Stimulated activated CD4-positive, alpha-beta T cell treated with anti-CD3 and anti-CD28 coated beads, Interleukin-1b, Interleukin-23, amount 100 ng/mL, for 1 hour (primary cell): ENCODE measurements at places on chromosomes 2 and 18.

GRCh38 chr18:57649556-57650500 is 28.2 kb upstream of the NARS1 start:
- no peak for DNase-seq

GRCh38 chr2:11941201-11942177 is 195.1 kb downstream of the LPIN1 start:
- no peak for DNase-seq

DNA sequence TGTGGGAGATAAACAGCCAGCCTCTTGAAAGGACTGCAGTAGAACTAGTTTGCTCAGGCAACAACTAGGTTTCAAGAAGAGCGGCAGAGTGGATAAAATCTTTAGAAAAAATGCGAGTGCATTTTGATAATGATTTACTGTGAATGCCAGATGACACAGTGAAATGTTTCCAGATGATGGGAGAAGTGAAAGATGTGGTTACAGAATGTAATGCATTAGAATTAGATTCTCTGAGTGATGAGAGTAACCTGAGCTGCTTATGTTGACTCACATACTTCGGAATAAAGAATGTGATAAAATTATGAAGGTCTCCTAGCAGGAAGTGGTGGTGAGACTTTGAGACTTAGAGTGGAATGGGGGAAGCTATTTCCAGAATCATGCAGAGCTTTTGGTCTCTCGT is 184.3 kb downstream of the GULP1 start:
- DNase-seq: no peak

GRCh38 chr18:9708057-9708433 is at the start of gene RAB31:
Gene RAB31 (plus strand): TSS chr18:9708301. CDS start chr18:9708406, 105 bp downstream.
- DNase-seq: no peak

DNA sequence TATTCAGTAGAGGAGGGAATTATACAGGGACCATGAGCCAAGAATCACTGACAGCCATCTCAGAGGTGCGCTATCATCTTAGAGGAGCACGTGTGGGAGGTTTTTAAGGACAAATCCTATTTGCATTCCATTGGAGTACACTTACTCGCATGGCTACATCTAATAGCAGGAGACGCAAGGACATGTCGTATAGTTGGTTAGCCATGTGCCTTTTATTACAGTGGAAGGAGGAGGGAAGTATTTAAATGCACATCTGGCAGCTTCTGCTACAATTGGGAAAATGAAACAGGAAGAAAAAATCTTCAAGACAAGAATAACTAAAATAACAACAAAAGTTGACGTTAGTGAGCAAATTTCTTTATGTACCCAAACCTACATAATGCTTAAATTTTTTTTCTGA is 86.5 kb upstream of the UGP2 start:
- no peak for DNase-seq

- no peak for DNase-seq
Measured at GRCh38 chr2:63555299-63555698, 33.0 kb downstream of the WDPCP start.

DNA sequence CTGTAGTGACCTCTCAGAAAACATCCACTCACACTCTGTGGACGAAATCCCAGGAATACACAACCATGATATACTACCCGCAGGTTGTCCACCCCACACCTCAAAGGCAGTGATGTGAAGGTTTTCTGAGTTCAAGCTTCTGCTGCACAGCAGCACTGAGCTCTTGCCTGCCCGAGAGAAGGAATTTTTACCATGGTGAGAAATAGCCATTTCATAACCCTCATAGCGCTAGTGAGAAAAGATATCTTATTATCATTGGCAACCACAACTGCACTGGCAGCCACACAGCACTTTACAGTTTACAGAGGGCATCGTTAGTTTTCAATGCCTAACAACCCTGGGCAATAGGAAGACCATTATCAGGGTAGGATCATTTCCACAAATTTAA is 36.9 kb downstream of the NAPG start:
- no peak for DNase-seq

DNA sequence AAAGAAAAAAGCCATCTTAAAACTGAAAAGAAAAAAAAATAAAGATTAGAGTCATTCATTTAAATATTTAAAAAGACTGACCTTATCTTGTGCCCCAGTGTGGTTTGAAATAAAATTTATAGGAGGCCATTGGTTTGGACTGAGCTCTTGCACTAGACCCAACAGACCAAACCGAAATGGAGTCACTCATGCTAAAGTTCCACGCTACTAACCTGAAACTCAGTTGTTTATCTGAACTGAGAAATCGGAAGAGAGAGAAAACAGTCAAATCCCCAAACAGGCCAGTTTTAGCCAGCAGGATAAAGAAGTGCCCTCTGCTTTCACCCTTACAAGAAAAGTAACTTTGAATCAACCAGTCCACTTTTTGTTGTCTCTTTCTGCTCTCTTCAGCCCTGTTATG is 18.2 kb downstream of the RBM43 start:
- DNase-seq: no peak

GRCh38 chr2:66137606-66138130 is 297.3 kb upstream of the MEIS1 start:
- no peak for DNase-seq

- no peak for DNase-seq
Measured at GRCh38 chr18:75132931-75133525, 75.9 kb downstream of the PTGR3 start.

DNA sequence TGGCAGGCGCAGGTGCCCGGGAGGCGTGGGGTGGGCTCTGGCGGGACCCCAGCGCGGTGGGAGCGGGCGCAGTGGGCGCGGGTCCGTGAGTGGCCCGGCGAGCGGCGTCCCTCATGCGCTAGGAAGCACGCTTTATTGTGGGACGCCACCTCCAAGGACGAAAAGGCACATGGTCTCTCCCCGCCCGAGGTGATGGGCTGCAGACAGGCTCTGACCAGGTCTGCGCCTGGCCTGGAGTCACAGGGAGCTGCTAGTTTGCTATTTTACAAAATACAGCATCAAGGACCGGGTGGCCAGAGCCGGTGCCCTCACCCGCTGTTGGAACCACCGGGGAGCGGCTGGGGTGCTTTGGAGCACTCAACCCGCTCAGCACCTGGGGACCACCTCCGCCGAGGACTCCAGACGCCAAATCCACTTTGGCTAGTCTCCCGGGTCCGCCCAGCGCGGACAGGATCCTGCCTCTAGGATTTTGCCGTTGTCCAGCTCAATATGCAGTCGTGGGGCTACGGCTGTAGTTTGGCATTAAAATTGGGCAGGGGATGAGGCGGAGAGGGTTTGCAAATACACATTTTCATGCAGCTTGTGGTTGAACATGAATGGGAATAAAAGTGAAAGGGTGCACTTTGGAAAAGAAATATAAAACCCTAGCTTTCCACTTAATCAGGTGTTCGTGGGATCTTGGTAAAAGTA is 65.4 kb downstream of the LRRFIP1 start:
- DNase-seq: no peak

- no peak for DNase-seq
Measured at GRCh38 chr18:3867236-3867635, 417.3 kb downstream of the TGIF1 start.

DNA sequence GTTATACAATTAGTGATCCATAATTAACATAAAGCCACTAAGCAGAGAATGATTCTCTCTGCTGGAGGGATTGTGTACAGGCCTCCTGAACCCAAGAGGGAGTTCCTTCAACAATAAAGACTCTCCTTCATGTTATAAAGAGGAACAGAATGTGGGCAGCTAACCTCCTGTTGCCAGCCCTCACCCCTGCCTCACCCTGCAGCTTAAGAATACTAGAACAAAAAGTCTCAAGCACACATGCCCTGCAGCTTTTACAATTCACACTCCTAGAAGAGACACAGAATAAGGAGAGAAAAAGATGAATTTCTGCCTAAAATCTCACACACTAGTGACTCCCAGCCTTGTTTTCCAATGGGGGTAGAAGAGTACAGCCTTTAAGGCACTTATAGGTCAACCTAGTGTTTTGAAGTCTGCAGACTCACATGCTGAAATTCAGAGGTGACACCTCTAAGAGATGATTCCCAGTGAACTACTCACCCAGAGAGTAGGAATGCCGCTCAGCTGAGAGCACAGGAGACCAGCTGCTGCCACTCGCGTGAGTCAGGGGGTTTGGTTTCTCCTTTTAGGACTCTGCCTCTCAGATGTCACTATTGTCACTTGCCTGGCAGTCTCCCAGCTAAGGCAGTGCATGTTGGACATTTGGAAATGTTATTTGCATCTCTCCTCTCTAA is 32.5 kb upstream of the IL1RL1 start:
- no peak for DNase-seq

DNA sequence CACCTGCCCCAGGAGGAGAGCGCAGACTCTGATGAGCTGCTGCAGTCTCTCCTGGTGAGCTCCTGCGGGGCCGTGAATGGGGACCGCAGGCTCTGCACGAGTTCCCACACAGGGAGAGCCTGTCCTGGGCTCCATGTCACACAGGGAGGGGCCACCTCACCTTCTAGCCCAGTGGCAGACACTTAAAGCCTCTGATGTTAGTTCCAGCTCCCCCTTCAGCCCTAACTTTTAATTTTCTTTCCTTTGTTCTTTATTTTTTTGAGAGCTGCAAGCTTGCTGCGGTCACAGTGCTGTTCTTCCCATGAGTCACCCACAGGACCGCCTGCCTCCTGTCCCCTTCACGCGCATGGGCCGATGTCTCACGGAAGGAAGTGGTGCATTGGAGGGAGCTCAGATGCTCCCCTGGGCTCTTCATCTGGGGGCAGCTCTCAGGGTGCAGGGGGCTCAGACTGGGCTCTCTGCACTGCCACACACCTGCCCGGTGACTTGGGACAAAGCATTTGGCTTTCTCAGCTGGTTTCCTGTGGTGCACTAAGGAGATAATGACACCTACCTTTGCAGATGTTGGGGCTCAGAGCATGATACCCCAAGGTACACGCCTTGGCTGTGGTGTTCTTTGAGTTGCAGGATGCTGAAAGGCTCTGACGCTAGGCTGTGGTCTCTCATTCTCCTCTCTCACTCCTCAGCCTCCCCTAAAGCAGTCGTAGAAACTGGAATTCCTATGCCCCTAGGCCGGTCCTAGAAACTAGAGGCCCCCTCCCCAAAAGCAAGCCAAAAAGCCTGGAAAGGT is 37.2 kb upstream of the PXDN start:
- DNase-seq: no peak

DNA sequence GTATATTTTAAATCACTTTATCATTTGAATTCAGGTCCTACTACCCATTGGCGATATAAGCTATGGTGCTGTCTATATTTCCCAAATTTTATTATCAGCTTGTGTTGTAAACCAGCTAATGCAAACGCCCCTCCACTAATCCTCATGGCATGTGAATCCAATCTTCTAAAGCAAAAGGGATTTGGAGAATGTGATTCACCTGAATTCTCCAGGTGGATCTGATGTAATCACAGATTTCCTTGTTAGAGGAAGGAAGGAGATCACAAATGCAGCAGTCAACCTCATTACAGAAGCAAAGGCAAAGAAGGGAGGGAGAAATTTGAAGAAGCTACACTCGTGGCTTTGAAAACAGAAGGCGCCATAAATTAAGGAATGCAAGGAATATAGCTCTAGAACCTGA is 431.1 kb upstream of the CDH19 start:
- no peak for DNase-seq

DNA sequence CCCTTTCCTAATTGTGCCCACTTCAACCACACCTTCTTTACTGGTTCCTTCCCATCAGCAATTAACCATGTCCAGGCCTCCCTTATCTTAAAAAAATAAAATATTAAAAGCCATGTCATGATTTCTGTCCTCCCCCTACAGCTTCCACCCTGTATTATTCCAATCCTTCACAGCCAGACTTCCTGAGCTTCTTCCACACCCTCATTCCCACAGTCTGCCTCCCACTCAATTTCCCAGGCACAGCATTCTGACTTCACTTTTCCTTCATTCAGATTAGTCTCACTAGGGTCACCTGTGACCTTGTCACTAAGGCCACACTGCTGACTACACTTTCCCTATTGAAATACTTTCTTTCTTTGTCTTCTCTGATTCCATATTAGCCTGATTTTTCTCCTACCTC is 159.4 kb downstream of the DIS3L2 start:
- DNase-seq: no peak

DNA sequence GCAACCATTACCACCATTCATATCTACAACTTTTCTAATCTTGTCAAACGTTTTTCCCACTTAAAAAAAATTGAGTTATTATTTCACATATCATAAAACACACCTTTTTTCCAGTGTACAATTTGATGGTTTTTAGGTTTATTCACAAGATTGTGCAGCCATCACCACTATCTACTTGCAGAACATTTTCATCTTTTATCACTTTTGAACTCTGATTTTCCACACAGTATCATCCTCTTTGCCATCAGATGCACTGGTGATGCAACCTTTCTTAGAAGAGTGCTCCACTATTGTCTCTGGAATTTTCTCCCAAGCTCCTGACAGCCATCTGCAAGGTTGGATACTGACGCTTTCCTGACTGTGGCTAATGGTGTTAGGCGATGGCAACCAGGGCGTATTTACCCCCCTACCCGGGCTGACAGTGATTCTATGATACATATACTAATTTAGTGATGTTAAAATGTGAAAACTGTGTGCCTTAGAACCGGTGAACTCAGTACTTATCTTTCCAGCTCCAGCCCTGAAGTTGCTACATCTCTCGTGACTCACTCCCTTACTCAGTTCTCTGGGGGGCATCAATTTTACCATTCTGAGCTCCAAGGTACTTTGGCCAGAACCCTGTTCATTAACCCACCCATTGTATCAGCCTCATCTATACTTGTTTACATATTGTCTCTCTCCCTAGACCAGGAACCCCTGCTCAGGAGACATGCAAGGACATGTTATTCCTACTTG is 105.4 kb upstream of the SPRED2 start:
- no peak for DNase-seq

DNA sequence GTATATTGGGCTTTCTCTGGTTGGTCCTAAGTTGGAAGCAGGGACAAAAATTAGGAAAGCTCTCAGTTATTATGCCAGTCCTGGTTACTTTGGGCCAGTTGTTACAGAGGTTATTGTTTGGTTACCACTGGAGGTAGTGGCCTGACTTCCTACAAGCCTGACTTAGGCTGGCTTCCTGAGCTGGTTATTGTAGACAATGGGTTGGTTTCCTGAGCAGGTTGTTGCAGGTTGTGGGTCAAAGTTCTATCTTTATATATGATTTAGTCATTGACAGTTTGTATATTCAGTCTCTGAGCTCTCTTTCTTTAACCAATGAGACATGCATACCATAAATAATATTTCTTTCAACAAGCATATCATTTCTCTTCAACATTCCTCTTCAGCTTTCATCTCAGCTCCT is 58.7 kb upstream of the RPE start:
- DNase-seq: no peak

- no peak for DNase-seq
Measured at GRCh38 chr2:152483276-152484063, 148.5 kb downstream of the FMNL2 start.

GRCh38 chr2:132645176-132645575 is 24.8 kb downstream of the LYPD1 start:
- DNase-seq: no peak
